ENCODE measurements at places on chromosomes 6 and 20.
A peak's percentile ranks its signal among the peaks of the same experiment; 100 is the strongest.

- H3K27me3 ChIP-seq: no peaks in the 10 kb centered on the region
- DNase-seq: no peak
- H3K4me1 ChIP-seq: no peaks in the 10 kb centered on the region
- no peak overlapping the region for H3K27ac ChIP-seq
- H3K36me3 ChIP-seq: no peaks in the 10 kb centered on the region
Measured at GRCh38 chr6:119960036-119960435, 610.5 kb upstream of the MAN1A1 start.

GRCh38 chr20:58950603-58951002, 30.5 kb upstream of the NELFCD start:
- peaks cover 5% of the 10 kb centered on the region for H3K4me1 ChIP-seq
- no peaks in the 10 kb centered on the region for H3K36me3 ChIP-seq
- DNase-seq: no peak
- no peak overlapping the region for H3K4me3 ChIP-seq

DNA sequence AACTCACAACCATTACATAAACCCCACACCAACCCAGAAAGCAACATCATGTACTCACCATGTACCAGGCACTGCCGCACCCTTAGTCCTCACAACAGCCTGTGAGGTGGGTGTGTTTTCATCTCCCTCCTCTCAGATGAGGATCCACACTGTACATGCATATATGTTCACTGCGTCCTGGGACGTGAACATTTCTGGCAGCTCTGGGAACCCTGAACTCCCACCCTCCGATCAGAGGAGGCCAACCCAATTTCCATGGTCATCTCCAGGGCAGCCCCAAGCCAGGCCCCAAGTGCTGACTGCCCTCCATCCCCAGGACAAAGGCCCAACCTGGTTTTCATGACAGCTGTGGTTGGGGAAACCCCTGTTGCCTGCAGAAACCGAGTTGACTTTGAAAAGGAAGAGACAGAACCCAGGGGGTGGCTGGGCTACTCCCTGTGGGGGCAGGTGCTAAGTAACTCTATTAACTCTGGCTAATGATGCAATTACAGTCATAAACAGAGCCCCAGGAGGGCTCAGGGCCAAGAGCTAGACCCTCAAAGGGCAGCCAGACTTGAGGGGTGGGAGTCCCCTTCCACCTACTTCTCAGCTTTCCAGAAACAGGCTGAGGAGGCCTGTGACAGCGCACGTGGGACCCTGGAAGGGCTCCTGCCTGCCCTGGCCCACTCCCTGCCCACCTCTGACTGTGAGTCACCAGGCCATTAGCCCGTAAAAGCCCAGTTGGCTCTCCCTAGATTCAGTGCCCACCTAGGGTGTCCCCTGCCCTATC, 2.6 kb downstream of the TFEB start:
- peak overlapping the region; percentile 73 for H3K4me3 ChIP-seq
- peak overlapping the region; percentile 99 for H3K27ac ChIP-seq
- no peaks in the 10 kb centered on the region for H3K36me3 ChIP-seq

DNA sequence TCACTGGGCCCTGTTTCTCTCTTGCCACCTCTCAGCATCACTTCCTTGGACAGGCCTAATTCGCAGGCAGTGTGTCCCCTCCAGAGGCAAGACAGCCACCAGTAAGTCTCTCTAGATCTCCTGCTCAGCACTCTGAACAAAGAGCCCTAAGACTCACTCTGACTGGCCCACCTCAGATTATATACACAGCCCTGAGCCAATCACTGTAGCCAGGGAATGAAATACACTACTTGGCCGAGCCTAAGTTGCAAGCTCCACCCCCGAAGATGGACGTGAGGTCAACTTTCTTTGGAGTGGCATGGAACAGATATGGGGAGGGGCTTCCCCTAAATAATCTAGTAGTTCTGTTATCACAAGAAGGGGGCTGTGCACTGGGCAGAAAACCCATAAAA, 4.1 kb downstream of the BPI start:
- no peaks in the 10 kb centered on the region for H3K4me1 ChIP-seq
- no peak overlapping the region for H3K27ac ChIP-seq
- H3K27me3 ChIP-seq: no peaks in the 10 kb centered on the region
- H3K36me3 ChIP-seq: no peaks in the 10 kb centered on the region

DNA sequence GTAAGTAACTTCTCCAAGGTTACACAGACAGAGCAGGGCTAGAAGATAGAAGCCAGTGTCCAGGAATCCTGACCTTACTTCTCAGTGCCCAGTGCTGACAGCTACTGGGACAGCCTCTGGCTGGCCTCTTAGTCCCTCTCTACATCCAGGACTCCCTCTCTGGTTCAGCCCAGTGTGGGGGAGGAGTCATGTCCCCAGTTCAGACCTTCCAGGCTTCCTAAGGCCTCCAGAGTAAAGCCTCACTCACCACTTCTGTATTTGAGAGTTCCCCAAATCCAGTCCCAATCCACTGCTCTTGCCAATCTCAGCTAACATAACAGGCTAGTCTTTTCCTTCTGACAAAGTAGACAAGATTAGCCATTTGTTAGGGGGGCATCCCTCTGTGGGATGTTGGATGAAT, 36.9 kb upstream of the EPB41L1 start:
- no peaks in the 10 kb centered on the region for H3K36me3 ChIP-seq
- DNase-seq: peak; percentile 40
- no peak overlapping the region for H3K27ac ChIP-seq
- no peaks in the 10 kb centered on the region for H3K27me3 ChIP-seq
- H3K4me3 ChIP-seq: no peak overlapping the region
- H3K4me1 ChIP-seq: peaks cover 35% of the 10 kb centered on the region

DNA sequence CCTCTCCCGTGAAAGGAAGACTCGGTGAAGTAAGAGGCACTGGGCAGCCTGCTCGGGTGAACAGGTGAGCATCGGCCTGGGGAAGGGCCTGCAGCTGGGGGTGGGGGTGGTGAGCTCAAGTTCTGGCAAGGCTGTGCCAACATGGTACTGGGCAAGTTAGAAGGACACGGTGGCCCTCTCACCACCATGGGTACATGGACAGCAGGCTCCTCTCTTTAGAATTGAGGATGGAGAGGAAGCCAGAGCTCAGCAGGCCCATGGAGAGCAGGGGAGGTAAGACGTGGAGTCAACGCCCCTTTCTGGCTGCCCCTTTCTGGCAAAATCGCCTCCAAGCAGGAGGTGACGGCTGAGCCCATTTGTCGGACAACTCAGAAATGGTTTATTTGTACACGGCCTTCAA, 135.6 kb downstream of the ANKRD60 start:
- DNase-seq: no peak
- H3K4me3 ChIP-seq: no peak overlapping the region
- H3K4me1 ChIP-seq: no peaks in the 10 kb centered on the region
- no peaks in the 10 kb centered on the region for H3K27me3 ChIP-seq
